ENCODE measurements at places on chromosomes 2 and 18.

- no peak for DNase-seq
Measured at GRCh38 chr2:233832414-233832813, 21.9 kb downstream of the HJURP start.

GRCh38 chr2:129777762-129778583, 201.5 kb upstream of the RAB6C start:
- no peak for DNase-seq

DNA sequence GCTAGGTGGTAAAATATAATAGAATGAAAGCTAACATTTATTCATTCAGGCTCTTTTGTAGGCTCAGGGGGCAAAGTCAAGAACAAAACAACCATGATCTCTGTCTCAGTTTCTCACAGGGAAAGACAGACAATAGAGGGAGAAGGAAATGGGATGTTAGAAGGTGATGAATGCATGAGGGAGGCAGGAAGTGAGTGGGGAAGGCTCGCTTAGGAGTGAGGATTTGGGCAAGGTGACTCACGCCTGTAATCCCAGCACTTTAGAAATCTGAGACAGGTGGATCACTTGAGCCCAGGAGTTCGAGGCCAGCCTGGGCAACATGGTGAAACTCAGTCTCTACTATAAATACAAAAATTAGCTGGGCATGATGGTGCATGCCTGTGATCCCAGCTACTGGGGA, 88.4 kb downstream of the CTIF start:
- DNase-seq: no peak

DNA sequence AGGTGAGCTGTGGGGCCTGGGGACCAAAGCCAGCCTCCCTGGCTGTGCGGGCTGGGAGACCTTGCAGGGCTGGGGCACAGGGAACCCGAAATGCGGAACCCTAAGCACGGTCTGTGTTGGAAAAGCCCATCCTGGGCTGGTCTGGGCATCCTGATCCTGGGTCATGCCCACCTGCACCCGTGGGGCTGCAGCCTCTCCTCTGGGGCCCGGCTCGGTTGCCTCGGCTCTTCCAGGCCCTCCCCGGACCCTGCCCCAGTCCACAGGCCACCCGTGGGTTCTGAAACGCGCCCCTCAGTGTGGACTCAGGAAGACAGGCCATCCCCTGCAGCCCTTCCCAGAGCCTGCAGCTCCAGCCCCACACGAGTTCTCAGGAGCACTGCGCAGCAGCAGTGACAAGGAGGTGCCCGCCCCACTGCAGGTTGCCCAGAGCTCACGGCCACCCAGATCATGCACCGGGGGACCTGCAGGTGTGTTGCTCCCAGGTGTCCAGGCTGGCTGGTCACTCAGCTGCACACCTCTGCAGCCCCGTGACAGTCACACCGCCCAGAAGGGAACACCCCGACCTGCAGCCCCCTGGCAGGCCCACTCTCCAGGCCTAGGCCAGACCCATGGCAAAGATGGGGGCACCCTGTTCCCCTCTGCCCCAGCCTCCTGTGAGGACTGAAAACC, 12.2 kb upstream of the NFATC1 start:
- DNase-seq: no peak

DNA sequence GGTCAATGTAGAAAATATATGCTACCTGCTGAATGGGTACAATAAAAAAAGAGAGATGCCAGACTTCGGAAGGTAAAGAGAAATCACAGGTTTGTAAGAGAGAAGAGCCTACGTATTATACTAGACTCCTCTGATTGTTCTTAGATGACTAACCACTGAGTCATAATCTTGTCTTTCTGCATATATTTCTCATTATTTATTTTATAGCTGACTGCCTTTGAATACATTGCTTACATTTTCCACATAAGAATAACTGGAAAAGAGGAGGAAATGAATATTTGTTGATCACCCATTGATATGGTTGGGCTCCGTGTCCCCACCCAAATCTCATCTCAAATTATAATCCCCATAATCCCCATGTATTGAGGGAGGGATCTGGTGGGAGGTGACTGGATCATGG, 90.3 kb upstream of the RAB27B start:
- no peak for DNase-seq

DNA sequence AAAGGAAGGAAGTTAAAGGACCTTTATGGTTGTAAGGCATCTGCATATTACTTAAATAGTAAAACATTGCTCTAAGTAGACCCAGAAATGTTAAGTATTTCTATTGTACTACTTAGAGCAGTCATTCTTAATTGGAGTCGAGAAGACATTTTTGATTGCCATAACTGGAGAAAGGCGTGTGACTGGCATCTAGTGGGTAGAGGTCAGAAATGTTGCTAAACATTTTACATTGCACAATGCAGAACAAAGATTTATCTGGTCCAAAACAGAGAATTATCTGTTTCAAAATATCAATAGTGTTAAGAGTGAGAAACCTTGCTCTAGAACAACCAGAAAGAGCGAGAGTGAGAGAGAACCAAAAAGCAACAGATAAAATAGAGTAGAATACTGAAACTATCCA, 23.3 kb upstream of the ROCK1 start:
- DNase-seq: peak; percentile 19

DNA sequence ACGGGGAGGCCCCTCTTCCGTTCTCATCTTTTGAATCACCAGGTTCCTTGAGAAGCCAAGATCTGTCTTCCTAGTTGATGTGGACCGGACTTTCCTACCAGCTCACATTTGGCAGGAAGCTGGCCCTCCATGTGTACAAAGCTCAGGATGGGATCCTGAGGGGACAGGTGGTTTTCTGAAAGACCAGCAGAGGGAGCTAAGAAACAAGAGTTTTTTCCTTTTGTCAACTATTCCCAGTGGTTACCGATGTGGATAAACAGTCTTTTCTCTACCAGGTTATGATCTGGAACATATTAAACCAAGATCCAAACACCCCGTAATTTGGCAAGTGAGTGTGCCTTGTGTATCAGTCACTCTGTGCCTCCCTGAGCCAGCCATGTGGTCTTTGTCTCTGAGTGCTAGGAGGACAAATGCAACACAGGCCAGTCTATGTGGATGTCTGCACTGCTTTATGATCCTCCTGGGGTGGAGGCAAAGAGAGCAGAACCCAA, 25.1 kb upstream of the ARHGAP25 start:
- peak; percentile 66 for DNase-seq

DNA sequence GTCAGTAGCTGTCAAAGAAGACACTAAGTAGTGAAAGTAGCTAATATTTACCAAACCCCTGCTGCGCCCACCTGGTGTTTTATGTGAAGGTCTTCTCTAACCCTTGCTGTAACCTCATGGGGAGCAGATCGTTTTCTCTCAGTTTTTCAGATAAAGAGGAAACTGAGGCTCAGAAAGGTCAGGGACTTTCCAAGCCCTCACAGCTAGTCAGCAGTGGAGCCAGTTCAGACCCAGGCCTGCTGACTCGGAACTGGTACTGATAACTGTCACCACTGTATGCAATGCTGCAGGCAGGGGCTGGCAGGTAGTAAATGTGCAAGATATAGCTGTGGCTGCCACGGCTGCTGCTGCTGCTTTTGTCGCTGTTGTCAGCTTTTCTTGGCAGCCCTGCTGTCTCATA, 69.1 kb downstream of the LRRFIP1 start:
- DNase-seq: peak; percentile 80

- no peak for DNase-seq
Measured at GRCh38 chr2:65974067-65974723, 460.7 kb upstream of the MEIS1 start.

- no peak for DNase-seq
Measured at GRCh38 chr2:104890685-104891069, 36.8 kb downstream of the POU3F3 start.

GRCh38 chr2:170930991-170931266, 1.9 kb downstream of the GORASP2 start:
- DNase-seq: no peak

DNA sequence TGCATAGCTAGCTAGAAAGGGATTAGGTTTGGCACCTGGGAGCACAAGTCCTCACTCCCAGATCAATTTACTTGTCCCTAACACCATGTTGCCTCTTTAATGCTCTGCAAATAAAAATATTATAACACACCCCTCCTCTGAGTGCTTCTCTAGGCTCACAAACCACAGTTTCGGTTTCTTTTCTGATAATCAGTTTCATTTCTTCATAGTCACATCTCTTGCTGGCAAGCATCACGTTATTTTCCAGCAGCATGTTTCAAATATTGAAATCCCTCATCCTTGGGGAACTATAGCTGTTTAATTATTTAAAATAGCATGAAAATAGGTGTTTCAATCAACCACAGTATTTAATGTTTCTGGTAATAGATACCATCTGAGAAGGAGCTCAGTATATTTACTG, 13.9 kb upstream of the SMCHD1 start:
- peak; percentile 82 for DNase-seq

GRCh38 chr2:145114726-145115125, 594.8 kb upstream of the ZEB2 start:
- DNase-seq: no peak

- no peak for DNase-seq
Measured at GRCh38 chr2:237720444-237720843, 78.1 kb upstream of the RBM44 start.

DNA sequence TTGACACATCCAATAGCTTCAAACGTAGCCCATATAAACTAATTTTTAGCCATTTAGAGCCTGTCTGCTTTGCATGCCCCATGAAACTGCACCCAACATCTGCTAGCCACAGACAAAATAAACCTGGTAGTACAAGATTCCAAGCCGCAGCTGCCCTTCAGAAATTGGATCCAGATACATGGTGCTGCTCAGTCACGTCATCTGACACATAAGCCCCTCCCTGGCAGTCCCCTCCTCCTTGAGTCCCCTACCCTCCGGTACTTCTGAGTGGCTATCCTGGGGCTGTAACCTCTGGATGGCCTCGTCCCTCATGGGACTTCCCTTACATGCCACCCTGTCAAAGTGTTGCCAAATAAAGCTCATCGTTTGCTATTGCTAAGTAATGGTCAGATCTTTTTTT, 33.8 kb downstream of the PROC start:
- no peak for DNase-seq

GRCh38 chr18:80046011-80046410, 11.8 kb downstream of the RBFA start:
- no peak for DNase-seq

DNA sequence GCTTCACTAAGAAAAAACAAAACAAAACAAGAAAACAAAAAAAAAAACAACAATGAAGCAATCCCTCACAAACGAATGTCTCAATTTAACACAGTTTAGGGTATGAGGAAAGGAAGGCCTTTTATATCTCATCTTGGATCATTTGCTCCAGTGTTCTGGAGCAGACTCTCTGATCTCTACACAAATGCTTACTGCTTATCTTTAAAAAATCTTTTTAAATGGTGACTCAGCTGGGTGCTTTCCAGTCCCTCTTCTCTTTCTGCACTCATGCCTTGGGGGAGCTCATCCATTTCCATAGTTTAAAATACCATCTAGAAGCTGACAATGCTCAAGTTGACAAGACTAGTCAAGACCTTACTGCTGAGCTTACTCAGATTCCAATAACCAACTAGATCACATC, 56.2 kb downstream of the ETAA1 start:
- DNase-seq: no peak

DNA sequence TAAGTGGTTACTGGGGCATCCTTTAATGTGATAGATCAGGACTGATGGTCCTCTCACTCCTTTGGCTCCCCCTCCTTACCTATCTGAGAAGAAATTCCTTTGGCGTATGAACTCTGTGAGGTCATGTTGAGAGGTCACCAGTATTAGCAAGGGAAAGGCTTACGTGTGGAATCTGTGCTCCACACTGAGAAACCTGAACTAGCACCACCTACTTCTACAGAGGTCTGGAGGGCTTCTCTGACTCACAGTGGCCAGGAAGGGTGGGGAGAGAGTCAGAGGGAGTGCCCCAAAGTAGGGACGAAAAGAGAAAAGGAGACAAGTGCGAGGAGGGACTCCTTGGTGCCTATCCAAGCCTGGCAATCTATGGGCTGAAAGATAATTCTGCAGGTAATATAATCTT, 348.6 kb downstream of the TNS1 start:
- DNase-seq: no peak

GRCh38 chr18:79936641-79937040, 14.8 kb downstream of the SLC66A2 start:
- DNase-seq: no peak

- no peak for DNase-seq
Measured at GRCh38 chr18:5508821-5509220, 35.0 kb downstream of the EPB41L3 start.

- DNase-seq: no peak
Measured at GRCh38 chr2:180367815-180368214, 360.7 kb upstream of the CWC22 start.

DNA sequence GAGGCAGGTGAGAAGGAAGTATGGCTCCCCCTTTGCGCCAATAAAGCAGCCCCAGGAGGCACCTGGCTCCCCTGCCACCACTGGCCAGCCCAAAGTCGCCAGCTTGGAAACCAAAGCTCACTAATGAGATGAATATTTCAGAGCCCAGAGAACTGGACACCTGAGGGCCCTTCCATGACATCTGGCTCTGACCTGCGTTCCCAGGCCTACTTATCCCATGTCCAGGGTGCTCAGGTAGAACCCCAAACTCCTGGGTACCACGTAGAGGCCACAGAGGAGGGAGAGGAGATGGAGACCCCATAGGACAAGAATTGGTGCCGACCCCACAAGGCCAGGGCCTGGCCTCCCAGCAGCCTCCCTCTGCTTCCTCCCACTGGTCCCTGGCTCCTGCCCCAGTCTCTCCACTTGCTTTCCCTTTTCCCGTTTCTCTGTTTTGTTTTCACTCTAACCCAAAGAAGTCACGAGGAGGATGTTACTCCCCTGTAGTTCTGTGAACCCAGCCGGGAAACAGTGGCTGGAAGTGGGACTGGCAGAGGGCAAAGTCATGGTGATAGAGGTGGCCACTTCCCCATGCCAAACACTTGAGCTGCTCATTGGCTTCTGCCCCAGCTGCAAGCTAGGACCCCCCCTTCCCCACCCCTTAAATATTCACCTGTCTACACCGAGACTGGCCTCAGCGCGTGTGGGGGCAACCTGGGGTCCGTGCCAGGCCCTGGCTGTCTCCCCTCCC, 820 bp downstream of the TMBIM1 start:
- DNase-seq: no peak

- no peak for DNase-seq
Measured at GRCh38 chr18:68757126-68757525, 40.8 kb upstream of the CCDC102B start.

DNA sequence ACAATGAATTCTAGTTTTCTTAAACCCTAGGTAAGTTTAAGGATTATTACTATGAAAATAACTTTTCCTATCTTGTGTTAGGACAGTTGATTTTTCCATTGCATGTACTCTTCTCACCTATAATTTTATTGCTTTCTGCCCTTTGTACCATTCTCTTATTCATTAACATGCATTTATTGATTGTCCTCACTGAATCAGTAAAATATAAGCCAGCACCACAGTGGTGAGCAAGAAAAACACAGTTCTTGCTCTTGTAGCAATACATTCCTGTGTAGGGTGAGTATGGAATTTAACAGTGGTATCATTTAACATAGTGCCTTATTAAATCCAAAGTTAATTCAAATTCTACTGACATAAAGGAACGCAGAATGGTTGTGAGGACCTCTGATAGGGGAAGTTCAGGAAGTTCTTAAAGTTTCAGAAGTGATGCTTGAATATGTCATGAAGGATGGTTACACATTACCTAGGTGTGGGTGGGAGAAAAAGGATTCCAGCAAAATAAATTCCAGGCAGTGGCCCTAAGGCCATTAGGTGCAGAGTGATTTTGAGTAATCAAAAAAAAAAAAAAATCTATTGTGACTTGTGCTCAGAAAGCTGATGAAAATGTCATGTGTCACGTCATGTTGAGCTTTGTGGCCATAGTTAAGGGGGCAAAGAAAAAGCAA, 104.7 kb upstream of the DSEL start:
- no peak for DNase-seq
